Activated T-helper 1 cell treated with anti-CD3 and anti-CD28 coated beads, Interleukin-2, amount 50 U/mL, for 16 hours (primary cell): ENCODE measurements at places on chromosomes 7 and 10.

DNA sequence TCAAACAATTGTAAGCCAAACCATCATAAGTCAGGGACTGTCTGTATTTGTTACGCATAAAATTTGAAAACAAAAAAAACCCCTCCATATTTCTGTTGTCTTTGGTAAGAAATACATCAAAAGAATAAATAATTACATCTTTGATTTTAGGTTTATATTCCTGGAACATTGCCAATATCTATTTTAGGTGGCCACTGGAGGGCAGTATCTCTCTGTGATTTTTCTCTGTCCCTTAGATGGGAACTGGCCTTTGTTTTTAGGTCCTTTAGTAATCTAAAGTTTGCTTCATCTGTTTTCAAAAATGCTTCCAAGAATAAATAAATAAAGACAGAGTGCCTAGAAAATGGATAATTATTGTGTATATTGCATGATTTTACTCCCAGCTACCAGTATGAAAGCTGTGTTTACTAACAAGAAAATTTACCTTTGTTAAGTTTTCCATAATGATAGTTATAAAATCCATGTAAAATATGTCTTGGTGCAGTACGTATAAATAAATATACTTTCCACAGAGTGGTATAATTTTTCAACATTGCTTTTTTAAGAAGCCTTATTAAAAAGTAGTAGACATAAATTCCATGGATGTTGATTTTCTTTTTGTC, 64.2 kb downstream of the PHYHIPL start:
- no peak for DNase-seq

- no peak for DNase-seq
Measured at GRCh38 chr10:30062582-30062981, 3.2 kb upstream of the JCAD start.

DNA sequence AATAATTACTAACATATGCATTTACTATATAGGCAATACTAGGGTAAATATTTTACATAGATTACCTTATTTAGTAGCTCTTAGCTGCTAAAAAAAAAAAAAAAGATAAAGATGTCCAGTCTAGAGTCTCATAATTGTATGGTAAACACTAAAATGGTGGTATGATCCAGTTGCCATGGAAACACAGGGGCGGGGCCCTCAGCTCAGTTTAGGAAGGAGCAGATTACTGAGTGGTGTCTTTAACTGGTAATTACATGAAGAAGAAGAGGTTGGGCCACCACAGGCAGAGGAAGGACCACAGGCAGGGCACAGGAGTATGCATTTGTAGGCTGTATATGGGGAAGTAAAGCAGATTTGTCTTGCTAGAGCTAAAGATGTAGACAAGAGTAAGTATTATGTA, 43.7 kb downstream of the ITGB8 start:
- no peak for DNase-seq

DNA sequence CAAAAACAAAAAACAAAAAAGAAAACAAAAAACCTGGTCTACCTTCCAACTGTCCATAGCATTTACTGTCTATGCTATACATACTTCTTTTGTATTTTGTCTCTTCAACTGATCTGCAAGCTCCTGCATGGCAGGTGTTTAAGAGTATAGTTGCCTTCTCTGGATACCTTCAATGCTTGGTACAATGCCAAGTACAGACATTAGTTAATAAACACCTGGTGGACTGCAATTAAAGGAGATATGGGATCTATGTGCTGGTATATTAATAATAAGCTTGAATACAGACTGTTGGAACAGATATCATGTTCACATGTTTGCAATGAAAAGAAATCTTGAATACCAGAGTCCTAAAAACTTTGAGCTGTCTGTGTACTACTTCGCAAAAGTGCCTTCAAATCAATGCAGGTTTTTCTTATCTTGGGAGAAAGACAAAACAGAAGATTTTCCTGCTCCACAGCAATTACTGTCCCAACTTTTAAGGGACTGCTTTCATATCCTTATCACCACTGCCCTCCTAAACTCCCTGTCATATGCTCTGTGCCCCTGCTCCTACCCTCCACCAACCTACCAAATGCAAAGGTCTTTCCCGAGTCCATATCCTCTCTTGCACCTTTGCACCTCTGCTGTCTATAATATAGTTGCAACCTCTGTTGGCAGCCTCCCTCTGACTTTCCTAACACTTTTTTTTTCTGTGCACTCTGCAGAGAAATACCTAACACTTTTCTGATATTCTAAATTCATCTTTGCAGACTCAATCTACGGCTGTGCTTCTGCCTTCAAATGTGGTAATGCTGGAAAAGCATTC, 85.1 kb downstream of the DNMBP start:
- DNase-seq = no peak

- no peak for DNase-seq
Measured at GRCh38 chr7:131943646-131944045, 387.2 kb upstream of the PODXL start.

DNA sequence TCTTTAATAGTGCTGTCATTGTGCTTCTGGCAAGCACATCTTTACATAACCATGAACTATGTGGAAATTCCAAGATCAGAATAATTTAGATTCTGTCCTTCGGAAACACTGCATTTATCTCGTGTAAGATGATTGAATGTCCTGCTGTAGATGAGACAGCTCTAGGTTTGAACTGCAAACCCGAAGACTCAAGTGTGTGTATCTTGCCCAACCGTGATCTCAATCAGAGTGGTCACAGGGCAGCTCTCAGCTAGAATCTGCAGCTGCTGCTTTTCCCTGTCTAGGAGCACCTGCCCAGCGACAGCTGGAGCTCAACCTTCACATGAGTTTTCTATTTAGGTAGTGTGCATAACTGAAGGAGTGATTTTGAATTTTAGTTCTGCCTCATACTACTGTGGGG, 17.5 kb upstream of the KIF20B start:
- no peak for DNase-seq
